ENCODE measurements at places on chromosomes 2 and 18.

DNA sequence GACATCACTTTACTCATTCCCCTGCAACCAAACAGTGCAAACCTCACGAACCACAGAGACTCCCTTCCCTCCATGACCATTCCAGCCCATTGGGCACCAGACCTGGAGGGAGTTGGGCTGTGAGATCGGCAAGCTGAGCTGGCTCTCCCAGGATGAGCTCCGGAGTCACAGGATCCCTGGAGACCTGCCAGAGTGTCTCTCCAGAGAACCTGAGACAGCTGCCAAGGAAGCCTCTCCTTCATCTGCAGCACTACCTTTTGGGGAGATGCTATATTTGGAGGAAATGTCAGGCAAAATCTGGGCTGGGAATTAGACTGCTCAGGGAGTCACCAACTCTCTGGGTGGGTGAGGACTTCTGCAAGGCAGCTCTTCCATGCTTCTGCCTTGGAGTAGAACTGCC, 417.4 kb downstream of the TNS1 start:
- no peak for DNase-seq

- DNase-seq: no peak
Measured at GRCh38 chr2:120349440-120349921, 3.5 kb downstream of the INHBB start.

GRCh38 chr2:100262555-100263320, 59.6 kb downstream of the LONRF2 start:
- peak; percentile 76 for DNase-seq

- DNase-seq: no peak
Measured at GRCh38 chr2:191728750-191729624, 51.1 kb downstream of the NABP1 start.

DNA sequence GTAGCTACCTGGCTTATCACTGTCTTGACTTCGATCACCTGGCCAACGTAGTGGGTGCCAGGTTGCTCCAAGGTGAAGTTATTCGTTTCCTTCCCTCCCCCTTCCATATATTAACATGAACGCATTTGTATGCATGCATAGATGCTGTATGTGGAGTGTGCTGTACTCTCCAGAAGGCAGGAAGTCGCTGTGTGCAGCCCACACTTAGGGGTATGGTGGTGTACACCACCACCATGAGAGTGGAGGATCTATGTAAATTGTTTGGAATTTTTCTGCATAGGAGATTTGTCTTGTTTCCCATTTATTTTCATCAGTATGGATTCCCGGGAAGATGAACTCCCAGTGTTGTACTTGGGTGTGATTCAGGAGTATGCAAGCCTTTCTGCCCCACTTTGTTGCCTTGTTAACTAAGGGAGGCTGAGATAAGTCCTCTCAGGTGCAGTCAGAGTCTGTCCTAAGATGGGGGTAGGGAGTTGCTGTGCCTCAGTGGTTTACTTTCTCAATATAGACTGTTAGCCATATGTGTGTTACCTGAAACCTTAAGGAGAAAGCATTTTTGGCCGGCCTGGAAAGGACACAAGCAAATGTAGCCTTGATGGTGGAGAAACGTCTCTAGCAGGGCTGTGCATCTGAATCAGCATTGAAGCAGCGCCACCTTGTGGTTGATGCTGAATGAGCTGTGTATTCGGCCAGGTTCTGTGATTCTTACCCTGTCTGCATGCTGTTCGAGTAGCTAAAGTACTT, 149.8 kb downstream of the TANC1 start:
- peak; percentile 96 for DNase-seq

DNA sequence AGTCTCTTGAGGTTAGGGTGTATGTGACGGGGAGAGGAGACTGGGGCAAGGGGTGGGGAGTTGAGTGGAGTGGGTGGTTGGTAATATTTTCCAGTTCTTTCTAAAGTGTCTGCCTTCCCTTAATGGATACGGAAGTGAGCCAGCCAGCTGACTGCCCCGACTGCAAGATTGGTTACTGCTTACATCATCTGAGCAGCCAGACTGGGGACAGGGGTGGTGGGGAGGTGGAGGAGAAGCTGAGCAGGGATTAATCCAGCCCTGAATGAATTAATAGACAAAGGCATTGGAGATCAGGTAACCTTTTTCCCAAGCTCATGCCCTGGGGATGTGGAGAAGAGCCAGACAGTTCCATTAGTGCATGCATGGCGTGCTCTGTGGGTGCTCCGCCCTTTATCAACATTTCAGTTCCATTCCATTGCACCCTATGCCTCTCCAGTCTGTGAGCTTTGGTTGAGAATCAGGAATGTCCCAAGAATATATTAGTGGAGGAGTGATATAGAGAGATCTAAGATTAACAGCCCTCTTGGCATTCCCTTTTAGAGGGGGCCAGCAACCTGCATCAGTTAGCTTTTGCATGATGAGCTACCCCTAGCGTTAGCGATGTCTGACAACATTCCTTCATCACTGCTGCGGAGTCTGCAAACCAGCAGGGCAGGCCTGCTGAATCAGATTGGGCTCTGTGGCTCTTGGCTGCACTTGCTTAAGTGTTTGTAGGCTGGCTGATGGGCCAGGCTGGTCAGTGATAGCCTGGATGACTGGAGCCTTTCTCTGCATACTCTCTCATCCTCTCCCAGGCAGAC, 67.4 kb downstream of the TNP1 start:
- DNase-seq: no peak

DNA sequence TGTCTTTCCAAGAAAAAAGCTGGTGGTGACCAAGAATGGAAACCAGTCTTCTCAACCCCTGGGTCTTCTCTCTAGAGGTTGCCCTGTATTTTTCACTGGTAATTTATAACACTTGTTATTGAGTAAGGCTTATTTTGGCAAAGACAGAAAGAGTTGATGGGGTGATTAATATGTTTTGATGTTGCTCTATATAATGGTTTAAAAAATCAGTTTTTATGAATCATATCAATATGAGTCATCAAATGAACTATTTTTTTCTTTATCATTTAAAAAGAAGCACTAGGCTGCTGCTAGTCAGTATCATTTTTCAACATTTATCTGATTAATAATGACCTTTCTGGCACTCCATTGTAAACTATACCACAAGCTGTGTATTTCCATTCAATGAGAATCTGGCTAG, 1142.2 kb downstream of the LRP1B start:
- no peak for DNase-seq

DNA sequence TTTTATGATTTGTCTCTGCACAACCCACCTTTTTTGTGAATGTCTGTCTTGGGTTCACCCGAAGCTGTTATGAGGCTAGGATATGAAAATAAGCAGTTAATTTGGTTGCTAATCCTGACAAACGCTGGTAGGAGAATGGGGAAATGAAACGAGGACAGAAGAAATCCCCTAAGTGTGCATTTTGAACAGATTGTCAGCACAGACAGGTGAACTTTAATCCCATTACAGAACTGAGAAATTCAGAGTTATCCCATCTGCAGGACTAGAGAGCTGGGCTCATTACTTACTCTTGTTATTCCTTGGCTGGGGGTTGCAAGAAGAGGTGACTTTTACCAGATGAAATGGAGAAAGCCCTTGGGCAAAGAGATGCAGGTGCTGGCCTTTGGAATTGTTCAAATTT, 123.3 kb upstream of the NYAP2 start:
- DNase-seq: no peak

GRCh38 chr18:24342347-24342746, 55.3 kb downstream of the OSBPL1A start:
- no peak for DNase-seq

DNA sequence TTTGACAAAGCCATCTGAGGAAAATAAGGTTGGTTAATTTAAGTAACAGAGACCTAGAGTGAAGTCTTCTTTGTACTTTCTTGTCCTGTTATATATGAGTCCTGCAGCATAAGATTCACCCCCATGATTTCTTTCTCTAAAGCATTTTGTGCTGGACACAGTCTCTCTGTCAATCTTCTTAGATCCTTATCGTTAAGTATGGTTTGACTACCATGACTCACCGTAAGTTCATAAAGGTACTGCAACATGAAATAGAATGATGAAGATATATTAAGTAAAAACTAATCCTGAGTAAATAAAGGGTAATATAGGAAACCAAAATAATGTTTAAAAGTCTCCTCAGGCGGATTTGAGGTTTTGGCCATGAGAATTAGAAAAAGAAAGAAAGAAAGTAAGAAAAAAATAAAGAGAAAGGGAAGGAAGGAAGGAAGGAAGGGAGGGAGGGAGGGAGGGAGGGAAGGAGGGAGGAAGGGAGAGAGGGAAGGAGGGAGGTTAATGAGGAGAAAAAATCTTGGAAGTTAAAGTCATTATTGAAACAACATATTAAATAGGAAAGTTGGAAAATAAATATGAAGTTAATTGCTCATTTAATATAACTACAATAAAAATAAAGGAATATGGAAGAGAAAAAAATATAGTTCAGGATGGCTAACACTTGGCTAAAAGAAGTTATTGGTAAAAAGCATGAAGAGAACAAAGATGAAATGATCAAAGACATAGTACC, 980.3 kb upstream of the CDH2 start:
- no peak for DNase-seq

GRCh38 chr18:13464432-13465123, 246.0 kb downstream of the LDLRAD4 start:
- DNase-seq: peak; percentile 90

DNA sequence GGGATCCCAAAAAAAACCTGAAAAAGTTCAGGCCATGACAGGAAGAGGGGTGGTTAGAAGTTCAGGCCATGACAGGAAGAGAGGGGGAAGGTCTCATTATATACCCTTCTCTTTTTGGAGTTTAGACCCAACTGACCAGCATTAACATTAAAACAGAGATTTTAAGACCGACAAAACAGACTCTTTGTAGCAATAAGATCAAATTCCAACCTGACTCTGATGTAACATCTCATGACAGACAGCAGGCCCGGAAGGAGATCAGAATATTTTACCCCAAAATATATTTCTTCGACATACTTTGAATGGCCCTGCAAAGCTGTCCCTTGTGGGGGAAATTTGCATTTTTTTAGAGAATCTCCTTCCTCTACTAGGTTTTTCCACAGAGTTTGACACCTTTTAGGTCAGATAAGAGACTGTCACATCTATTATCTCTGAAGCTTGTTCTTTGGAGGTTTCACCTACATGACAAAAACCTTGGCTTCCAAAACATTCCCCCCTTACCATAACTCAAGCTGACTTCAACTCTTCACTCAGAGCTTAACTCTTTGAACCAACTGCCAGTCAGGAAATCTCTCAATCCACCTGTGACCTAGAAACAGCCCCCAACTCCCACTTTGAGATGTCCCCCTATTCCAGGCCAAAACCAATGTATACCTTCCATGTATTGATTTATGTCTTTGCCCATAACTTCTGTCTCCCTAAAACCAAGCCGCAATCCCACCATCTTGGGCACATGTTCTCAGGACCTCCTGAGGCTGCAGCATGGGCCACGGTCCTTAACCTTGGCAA, 51.0 kb upstream of the B3GNT2 start:
- DNase-seq: no peak

DNA sequence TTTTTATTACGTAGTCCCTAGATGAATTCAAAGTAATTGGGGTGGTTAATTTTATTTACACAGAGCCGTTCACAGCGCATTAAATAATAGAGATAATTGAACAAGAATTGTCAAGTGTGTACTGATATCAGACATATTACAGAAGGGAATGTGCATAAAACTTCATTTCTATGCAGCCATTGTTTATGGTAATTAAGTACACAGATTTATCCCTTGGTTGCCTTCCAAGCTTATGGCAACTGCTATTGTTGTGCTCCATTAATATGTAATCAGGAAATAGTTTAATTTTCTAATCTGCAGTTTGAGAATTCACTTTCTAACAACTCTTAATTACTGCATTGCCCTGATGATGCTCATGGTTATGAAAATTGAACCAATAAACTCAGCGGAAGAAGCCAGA, 47.3 kb upstream of the OTX1 start:
- no peak for DNase-seq

DNA sequence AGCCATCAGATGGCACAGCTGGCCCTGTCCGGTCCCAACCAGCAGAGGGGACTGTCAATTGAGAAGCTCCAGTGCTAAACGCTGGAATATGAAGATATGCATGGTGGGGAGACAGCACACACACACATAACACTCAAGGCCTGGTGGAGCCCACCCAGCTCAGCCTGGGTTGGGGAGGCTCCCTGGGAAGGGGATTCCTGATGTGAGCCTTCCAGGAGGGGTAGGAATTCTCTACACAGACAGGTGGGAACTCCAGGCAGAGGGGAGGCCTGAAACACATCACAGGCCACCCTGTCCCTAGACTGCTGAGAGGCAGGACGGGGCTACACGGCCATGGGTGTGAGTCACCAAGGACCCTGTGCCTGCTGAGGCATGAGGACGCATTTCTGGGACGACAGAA, 49.4 kb upstream of the SH3RF3 start:
- DNase-seq: no peak

- DNase-seq: no peak
Measured at GRCh38 chr2:33216508-33217182, 259.8 kb upstream of the RASGRP3 start.

GRCh38 chr2:165793161-165793778, 777 bp downstream of the GALNT3 start:
- peak; percentile 27 for DNase-seq

DNA sequence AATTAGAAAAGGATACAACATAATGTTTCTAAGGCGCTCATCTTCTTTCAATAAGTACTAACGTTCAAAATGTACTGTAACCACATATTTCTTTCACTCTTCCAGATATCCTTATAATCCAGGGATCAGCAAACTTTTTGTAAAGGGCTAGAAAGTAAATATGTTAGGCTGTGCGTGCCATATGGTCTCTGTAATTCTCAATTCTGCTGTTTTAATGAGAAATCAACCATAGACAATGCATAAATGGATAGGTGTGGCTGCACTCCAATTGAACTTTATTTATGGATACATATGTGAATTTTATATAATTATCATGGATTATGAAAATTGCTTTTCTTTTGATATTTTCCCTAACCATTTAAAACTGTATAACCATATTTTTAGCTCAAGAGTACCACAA, 459.4 kb downstream of the EPHA4 start:
- DNase-seq: no peak

GRCh38 chr18:58314284-58314683, 270.3 kb downstream of the NEDD4L start:
- DNase-seq: no peak

DNA sequence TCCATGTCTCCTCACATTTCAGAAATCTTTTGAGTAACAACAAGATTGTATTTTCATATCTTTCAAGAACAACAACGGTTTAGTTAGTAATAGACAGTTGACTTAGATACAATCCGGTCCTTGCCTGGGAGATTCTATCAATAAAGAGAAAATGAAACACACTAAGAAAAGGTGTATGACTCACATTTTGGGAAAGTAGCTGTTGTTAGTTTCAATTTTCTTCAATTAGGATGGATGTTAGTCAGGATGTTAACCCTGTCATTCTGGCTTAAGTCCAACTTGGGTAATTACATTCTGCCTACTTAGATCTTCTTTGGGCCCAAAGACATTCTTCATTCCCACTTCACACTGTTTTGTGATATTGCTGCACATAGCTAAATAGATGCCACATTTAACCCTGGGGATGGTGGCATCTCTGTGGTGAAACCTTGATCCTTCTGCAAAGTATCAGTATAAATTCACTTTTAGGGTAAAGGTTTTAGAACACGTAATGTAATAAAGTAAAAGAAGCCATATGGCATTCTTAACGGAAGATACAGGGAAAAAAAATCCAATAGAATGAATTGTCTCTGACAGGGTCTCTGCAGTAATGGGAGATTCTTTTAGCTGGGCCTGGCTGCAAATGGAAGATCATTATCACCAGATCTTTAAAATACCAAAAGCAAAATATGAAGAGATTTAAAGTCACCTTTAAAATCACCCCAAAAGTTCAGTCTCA, 365.5 kb downstream of the FIGN start:
- no peak for DNase-seq

- DNase-seq: peak; percentile 20
Measured at GRCh38 chr2:69013142-69013839, at the start of gene ANTXR1. Gene ANTXR1 (plus strand): TSS chr2:69013179. CDS start chr2:69013500, 321 bp downstream.
